ENCODE measurements at places on chromosomes 1 and 21. TPM values are rescaled to one million over a fixed set of nuclear protein-coding genes. Genes with fewer than 3 reads are reported as not detected.

DNA sequence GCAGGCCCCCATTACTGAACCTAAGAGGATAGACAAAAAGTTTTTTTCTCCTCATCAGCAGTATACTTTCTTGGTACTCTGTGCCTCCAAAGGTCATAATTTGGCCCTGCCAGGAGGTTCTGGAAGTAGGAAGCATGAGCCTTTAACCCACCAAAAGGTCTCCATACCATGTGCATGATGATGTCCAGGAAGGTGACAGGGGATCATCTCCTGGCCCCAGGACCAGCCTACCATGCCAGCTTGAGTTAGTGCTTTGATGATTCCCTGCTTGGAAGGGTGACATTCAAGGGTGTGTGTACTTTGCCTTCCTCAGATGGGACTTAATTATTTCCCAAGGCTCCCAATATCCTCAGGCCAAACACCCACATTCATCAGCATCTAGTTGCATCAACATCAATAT, 6.3 kb upstream of the SPRR1A start:
- no peak for DNase-seq

DNA sequence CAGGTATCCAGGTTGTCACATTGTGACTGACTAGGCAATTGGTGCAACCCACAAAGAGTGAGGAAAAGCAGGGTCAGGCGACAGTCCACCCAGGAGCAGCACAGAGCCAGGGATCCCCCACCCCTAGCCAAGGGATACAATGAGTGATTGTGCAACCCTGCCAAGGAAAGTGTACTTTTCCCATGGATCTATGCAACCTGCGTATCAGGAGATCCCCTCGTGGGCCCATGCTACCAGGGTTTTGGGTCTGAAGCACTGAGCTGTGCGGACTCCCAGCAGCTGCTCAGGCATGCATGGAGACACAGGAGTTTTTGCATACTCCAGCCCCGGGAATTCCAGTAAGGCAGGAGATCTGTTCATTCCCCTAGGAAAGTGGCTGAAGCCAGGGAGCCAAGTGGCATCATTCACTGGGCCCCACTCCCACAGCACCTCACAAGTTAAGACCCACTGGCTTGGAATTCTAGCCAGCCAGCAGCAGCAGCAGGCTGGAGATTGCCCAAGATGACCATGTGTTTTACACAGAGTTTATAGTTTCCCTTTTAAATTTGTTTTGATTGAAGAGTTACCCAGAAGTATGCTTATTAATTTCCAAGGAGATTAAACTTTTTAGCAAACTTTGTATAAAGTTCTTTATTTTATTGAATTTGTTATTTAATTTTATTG, 136.0 kb downstream of the LTN1 start:
- no peak for DNase-seq

BTBD8 gene
- total RNA-seq, result 12.0 TPM

INTS11 gene
- total RNA-seq, result 66.3 TPM

GRCh38 chr21:46569081-46569480, 35.8 kb downstream of the S100B start:
- DNase-seq, result no peak

- no peak for DNase-seq
Measured at GRCh38 chr1:160541622-160542302, 18.7 kb upstream of the SLAMF6 start.

All from adrenal gland (tissue), 19 donors.